ENCODE measurements at places on chromosomes 16 and 17. TPM values are rescaled to one million over a fixed set of nuclear protein-coding genes. Genes with fewer than 3 reads are reported as not detected.
A peak's percentile ranks its signal among the peaks of the same experiment; 100 is the strongest.

The PMFBP1 gene
- polyA plus RNA-seq, result 0.98 TPM

DNA sequence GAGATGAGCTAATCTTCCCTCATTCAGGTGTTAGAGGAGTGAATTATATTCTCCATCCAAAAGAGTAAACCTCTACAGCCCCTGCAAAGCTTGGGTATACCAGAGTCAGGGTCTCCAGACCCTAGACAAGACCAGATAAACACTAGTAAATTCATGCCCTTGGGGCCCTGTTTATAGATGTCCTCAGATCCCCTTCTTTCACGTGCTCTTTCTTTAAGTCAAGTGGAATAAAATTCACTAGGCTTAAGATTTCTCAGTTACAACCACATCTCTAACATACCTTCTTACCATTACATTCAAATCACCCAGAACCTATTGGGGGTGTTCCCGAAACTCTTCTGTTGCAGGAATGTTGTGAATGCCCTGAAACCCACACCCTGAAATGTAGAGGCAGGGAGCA is 2.2 kb upstream of the C17orf58 start:
- DNase-seq, result no peak

The OR1F1 gene
- polyA plus RNA-seq, result not detected

GRCh38 chr17:66450008-66450851 is 147.8 kb downstream of the PRKCA start:
- DNase-seq, result no peak

DNA sequence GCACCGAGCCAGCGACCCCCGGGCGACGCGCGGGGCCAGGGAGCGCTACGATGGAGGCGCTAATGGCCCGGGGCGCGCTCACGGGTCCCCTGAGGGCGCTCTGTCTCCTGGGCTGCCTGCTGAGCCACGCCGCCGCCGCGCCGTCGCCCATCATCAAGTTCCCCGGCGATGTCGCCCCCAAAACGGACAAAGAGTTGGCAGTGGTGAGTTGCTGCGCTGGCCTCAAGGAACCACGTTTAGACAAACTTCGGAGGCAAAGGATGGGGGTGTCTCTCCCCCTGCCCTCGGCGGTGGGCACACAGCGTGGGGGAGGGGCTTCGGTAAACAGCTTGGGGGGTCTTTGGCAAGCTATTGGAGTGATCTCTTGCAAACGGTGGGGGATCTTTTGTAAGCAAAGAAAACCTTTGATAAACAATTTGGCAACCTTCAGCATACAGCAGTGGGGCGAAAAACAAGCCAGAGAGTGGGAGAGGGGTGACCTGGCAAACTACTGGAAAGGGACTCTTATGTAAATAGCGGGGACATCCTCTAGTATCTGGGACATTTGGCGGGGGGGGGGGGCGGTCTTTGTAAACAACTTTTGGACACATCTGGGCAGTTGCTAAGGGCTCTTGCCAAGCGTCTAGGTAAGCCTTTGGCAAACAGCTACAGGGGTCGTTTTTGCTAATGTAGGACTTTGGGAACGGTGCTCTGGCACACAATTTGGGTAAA is 587 bp downstream of the MMP2 start:
- DNase-seq, result no peak

DNA sequence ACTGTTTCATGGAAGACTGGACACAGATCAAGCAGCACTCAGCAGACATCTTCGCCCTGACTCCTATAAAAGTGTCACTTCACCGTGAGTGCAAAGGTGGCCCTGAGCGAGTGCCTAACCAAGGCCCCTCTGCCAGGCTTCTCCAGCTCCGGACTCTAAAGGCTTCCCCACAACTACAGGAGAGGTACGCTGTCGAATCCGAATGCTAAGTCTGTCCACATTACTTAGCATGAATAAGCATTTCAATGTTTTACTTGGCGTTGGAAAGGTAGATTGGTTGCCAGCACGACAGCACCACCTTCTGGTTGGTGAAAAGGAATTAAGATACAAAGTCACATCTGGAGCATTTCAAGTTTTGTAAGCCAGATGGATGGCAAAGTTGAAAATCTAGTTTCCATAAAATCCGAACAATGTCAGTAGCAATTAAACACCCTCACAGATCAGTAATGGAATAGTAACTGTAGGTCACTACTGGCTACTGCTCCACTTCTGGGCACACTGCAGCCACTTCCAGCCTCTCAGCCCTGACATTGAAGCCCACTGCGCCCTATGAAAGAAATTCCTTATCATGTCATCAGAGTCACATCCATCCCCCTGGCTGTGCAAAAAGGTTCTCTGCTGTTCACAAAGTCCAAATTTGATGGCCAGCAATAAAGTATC is 100.9 kb downstream of the PARN start:
- peak; percentile 88 for DNase-seq

DNA sequence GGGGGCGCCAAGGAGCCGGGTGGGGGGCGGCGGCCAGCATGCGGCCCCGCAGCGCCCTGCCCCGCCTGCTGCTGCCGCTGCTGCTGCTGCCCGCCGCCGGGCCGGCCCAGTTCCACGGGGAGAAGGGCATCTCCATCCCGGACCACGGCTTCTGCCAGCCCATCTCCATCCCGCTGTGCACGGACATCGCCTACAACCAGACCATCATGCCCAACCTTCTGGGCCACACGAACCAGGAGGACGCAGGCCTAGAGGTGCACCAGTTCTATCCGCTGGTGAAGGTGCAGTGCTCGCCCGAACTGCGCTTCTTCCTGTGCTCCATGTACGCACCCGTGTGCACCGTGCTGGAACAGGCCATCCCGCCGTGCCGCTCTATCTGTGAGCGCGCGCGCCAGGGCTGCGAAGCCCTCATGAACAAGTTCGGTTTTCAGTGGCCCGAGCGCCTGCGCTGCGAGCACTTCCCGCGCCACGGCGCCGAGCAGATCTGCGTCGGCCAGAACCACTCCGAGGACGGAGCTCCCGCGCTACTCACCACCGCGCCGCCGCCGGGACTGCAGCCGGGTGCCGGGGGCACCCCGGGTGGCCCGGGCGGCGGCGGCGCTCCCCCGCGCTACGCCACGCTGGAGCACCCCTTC is 484 bp downstream of the FZD2 start:
- peak; percentile 41 for DNase-seq

DNA sequence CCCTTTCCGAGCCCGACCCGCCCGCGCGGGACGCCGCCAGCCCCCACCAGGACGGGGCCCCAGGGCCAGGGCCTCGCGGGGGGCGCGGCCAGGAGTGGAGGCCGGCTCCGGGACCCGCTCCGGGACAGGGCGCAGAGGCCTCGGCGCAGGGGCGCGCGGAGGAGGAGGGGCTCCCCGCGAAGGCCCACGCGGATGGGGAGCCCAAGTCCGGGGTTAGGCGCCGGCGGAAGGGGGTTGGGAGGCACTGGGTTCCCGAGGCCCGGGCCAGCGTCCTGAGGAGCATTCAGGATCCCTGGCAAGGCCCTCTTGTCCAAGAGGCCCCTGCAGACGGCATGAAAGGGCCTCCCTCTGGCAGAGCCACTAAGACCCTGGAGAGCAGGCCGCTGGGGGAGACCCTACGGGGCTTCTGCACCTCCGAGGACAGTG is 57.8 kb upstream of the CIBAR2 start:
- DNase-seq, result no peak

The KRTAP9-4 gene
- not detected for polyA plus RNA-seq

GRCh38 chr17:39517224-39517623 is 55.9 kb downstream of the CDK12 start:
- DNase-seq, result no peak
